Astrocyte (in vitro differentiated cells and primary cell): ENCODE measurements at places on chromosomes 1 and 21. TPM values are rescaled to one million over a fixed set of nuclear protein-coding genes. Genes with fewer than 3 reads are reported as not detected.

The FOXD3 gene
- not detected in 2 replicates for total RNA-seq

The RAB13 gene
- 143 and 145 TPM in 2 replicates for total RNA-seq

The DIP2A gene
- total RNA-seq: 33.0 and 35.4 TPM in 2 replicates

The ATF3 gene
- 72.5 and 87.6 TPM in 2 replicates for total RNA-seq

The ELAPOR1 gene
- total RNA-seq: 1.2 and 1.7 TPM in 2 replicates

The CLEC20A gene
- total RNA-seq: not detected in 2 replicates

The FCRL1 gene
- not detected in 2 replicates for total RNA-seq

The ITGB2 gene
- total RNA-seq: 0.61 TPM in 1 of 2 replicates, not detected in the other

GRCh38 chr1:210440081-210440480 lies 111.4 kb downstream of the HHAT start:
- DNase-seq: no peak

GRCh38 chr1:94316183-94316582 lies 78.8 kb upstream of the ARHGAP29 start:
- no peak for DNase-seq

GRCh38 chr1:67491280-67491679 lies 61.1 kb upstream of the SERBP1 start:
- DNase-seq: no peak

DNA sequence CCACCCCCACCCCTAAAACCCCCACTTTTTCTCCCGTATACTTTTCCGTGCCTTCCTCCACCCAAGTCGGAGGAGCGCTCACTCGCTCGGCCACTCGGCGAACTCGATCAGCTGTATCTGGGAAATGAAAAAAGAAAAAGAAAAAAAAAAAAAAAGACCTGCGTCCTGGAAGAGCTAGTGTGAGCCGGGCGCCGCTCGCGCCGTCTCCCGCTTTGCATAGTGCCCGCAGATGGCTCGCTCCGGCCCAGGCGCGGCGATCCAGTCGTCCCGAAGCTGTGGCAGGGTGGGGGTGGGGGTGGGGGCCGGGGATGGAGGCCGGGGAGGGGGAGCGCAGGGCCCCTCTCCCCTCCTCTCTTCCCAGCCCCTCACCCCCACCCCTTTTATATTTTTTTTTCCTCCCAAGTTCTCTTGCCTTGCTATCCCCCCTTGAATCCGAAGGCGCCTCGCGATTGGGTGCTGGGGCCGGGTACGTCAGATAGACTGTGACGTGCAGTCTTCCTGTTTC lies 299 bp upstream of the PROX1 start:
- peak; percentile 93 for DNase-seq

- no peak for DNase-seq
These were observed 35.8 kb downstream of the IER5 start for GRCh38 chr1:181124291-181124751.

DNA sequence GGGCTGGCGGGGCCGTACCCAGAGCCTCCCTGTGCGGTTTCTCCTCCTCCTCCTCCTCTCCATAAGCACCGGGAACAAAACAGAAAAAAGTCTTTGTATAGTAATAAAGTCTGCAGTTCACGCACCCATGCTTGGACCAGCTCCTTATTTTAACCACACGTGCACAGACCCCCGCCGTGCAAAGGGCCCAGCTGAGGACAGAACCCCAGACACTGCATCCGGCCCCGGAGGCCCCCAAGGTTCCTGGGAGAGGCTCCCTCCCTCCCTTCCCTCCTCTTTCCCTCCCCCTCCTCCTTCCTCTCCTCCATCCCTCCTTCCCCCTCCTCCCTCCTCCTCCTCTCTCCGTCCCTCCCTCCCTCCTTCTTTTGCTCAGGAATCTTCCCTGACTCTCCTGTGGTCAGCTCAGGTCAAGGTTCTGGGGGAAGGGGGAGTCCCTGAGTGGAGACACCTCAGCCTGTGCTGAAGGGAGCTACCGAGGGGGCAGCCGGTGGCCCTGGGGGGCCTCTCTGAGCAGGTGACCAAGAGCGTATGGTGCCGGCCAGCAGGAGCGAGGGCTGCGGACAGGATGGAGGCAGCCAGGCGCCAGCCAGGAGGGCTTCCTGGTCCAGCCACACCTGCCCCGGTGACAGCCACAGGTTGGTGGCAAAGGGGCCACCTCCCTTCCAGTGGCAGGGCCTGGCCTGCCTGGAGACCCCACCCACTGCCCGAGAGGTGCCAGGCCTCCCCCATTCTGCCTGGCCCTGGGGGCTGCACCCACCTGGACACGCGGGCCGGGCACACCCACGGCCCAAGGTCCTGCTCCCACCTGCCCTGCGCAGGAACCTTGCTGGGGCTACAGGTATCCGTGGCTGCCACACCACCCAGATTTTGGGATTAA lies 3.2 kb upstream of the TTLL10 start:
- DNase-seq: no peak

- DNase-seq: no peak
These were observed 84.6 kb downstream of the SELENOF start for GRCh38 chr1:86829321-86829720.

DNA sequence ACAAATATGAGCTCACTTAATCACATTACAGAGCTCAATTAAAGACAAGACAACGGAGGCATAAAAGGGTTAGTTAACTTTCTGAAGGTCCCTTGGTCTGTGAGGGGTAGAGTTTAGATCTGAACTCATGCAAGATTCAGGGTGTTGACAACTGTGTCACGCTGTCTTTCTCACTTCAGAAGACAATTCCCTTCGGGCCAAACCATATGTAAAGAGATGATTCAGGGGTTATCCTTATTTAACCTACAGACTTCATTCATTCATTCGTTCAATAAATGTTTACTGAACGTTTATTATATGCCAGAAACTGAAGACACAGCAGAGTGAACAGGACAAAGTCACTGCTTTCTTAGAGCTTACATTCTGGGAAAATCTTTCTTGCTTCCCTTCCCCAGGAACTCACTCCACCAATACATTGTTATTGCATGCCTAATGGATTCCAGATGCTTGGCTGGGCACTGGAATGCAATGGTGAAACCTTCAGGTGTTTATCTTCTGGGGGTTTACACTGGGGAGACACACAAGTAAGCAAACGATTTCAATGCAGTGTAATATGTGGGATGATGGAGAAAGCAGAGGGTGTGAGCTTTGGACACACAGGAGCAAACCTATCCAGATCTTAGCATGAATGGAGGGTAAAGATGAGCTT lies 6.4 kb downstream of the XCL1 start:
- peak; percentile 56 for DNase-seq

DNA sequence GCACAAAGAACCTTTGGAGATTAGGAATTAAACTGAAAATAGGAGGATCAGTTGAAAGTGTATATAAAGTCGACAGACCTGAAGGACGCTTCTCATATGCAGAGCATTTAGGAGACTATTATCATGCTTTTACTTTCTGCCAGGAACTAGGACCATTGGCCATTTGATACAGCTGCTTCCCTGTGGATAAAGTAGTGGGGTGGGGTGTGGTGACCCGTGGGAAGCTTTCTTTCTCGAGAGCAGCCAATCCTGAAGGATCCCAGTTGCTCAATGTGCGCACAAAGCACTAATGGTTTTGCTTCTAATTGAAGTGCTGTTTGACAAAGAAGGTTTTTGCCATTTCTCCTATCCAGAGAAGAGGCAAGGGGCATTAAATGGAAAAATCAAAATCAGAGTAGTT lies 14.9 kb upstream of the CD55 start:
- no peak for DNase-seq

DNA sequence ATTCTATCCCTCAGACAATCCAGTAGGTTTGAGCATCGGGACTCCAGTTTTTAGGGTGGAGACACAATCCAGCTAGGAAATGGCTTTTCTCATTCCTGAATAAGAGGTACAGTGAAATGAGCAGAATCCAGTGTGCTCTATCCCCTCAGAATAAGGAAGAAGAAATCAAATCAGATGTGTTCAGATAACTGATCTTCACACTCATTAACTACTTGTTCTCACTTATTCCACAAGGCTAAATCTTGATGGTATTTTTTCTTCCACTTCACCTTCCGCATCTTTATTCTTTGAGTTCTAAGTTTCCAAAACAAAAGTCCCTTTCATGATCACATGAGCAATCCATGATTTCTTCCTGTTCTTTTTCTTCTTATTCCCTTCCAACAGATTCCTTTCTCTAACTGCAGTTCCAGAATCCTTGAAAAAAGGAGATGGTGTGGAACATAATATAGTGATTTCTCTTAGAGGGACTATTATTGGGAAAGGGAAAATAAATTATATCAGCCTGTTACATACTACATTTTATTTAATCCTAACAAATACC lies 1.7 kb downstream of the SYT11 start:
- no peak for DNase-seq

DNA sequence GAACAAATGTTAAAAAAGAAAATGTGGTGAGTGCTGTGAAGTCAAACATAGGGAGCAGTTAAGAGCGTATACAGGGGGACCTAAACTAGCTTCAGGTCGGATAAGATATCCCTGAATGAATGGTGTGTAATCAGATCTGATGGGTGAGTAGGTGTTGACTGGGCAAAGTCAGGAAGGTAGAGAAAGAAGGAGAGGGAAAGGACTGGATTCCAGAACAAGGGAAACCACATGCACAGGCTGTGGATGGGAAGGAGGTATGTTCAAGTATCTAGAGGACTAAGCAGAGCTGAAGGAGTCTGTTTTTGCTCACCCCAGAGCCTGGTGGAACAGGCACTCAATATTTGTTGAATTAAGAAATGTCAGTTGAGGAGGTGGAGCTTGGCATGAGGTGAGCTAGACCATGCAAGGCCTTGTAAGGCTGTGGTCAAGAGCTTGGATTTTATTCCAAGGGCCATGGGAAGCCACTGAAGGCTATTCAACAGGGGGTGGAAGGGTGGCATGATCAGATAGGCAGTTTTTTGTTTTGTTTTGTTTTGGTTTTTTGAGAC lies 27.4 kb downstream of the MAP7D1 start:
- DNase-seq: no peak

DNA sequence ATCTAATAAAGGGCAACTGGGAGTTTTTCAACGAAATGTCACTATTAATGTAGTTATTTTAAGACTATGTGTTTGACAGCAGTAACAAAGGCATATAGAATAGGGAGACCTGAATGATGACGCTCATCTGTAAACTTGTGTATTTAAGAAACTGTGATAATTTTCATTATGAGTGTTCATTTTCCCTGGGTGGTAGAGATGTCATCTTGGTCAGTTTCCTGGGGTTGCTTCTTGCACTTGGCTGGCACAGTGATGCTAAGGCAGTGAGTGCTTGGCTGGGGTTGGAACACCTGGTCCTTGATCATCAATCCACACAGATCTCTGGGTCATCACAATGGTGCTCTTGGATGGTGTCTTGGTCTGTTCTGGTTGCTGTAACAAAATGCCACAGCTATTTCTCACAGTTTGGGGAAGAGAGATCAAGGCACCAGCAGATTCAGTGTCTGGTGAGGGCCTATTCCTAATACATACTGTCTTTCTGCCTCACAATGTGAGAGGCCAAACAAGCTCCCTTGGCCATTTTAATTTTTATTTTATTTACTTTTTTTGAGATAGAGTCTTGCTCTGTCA lies 7.9 kb upstream of the SMYD2 start:
- no peak for DNase-seq

- peak; percentile 28 for DNase-seq
These were observed 95.4 kb downstream of the PTPRU start for GRCh38 chr1:29331729-29332128.

GRCh38 chr1:9435153-9435636 lies 104.1 kb upstream of the SLC25A33 start:
- DNase-seq: peak; percentile 66

DNA sequence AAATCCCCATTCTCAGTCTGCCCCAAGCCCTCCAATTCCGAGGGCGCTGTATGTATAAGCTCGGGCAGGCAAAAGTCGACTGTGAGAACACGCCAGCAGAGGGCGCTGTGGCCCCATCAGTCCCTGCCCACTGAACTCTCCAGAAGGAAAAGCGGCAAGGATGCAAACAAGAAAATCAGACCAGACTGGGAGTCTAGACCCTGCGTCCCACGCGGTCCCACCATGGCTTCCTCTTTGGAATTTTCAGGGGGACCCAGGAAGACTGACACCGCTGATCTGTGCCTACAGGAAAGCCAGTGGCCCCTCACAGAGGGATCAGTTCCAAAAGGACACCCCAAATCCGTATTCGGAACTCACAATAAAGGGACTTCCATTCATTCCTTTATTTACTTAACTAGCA lies 19.5 kb downstream of the TEX35 start:
- DNase-seq: peak; percentile 41

DNA sequence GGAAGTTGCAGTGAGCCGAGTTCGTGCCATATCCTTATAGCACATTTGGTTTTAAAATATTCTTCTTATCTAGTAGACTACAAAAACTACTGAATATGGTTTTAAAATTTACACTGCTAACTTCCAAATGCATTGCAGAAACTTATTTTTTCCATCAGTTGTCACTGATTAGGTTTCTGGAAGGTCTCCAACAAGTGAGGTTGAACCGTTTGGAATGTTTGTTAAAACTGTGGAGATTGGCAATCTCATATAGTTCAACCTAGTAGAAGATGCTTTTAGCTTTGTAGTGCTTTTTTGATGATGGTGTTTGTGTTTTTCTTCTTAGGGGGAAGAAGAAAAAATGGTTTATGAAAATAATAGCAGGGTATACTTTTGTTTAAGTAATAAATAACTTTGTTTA lies 12.9 kb downstream of the CENPF start:
- DNase-seq: peak; percentile 64

DNA sequence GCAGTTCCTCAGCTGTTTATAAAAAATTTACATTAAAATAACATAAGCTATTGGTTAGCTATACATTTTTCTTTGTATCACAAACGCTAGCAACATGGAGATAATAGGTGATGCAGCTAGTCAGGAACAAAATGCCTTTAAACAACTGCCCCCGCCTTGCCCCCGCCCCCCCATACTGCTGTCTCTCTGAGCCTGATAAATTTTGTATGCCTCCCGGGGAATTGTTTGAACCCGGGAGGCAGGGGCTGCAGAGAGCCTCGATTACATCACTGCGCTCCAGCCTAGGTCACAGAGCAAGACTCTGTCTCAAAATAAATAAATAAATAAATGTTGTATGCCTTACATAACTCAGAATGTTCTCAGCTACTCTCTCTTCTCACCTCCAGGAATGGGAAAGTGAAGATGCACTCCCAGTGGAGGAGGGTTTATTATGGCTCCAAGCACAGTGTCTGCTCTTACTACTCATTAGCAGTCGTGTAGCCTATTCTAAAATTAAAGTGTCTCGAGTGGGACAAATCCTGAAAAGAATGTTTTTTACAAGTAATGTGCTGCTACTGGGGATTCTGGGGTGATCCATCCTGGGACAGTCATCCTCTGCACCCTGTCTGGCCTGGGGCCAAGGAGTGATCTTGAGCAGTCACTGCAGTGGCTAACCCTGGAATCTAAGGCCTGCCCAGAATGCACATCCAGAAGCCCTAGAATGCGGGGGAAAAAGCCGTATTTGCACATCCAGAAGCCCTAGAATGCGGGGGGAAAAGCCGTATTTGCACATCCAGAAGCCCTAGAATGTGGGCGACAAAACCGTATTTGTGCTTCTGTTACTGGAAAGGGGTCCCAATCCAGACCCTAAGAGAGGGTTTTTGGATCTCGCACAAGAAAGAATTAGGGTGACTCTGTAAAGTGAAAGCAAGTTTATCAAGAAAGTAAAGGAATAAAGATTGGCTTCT lies 39.4 kb upstream of the ZNF496 start:
- DNase-seq: peak; percentile 30

- DNase-seq: peak; percentile 65
These were observed 151.6 kb downstream of the SDCCAG8 start for GRCh38 chr1:243407284-243408018.
